ENCODE measurements at places on chromosomes 3 and 15. TPM values are rescaled to one million over a fixed set of nuclear protein-coding genes. Genes with fewer than 3 reads are reported as not detected.

DNA sequence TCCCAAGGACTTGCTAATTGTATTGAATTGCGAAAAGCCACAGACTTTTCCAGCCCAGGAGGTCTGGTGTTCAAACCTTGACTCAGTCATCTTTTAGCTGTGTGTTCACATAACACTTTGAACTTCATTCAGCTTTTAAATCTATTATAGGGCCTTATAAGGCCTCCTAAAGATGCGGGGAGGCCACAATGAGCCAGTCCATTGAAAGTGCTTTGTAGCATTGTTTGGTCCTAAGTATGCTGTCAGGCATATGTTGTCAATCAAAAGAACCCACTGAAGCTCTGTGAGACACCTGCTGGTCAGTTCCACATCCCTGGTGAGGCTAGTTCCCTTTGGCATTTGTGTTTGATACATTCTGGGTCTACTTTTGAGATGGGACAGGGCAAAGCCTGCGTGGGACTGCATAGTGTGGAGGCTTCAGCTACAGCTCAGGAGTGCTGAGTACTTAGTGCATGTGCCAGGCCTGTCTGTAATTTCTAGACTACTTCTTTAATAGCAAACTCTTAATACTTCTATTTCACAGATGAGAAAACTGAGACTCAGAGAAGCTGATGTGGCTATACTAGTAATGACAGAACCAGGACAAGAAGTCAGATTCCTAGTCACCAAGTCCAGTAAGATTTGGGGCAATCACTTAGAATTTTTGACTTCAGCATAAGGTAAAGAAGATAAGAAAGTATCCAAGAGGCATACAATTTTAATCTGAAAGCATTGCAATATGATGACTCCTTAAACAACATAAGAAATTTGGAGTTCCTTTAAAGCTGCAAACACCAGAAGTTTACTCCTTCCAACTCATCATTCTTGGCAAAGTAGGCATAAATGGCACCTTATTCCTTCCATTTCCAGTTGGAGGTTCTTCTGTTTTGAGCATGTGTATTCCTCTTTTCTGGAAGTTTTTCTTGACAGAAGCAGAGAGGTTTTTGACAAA lies 213.0 kb downstream of the PDCD6IP start:
- no peak for DNase-seq

DNA sequence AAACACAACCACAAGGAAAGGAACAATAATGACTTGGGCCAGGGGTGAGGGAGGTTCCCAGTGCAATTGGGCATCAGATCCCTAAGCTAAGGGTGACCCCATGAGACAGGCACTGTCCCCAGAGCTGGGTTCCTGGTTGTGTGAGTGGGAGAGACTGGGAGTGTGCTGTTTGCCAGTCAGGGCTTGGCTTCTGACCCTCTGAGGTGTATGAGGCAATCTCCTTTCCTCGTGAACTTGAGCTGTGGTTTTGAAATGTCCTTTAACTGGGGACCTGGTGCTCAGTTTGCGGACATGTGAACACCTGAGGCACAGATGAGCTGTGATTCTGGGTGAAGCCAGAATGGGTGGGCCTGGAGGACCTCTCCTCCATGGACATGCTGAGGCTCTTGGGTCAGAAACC lies 58.5 kb upstream of the PLXNA1 start:
- DNase-seq = no peak

DNA sequence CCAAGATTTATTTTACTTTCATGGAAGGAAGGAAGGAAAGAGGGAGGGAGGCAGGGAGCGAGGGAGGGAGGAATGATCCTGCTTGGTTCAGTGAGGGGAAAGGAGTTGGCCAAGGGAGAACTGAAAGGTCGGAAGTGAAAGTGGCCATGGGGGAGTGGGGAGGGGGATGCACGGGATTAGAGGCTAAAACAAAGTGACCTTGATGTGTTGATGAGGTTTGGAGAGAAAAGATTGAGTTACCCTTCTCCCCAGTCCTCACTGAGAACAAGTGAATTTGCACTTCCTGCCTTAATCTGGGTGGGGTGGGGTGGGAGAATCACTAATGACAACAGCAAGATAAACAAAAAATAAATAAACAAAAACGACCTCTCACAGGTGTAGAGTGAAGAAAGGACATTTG lies 212.0 kb upstream of the TLE3 start:
- no peak for DNase-seq

The MGA gene
- total RNA-seq = 14.7 TPM

GRCh38 chr3:35789042-35789831 lies 149.9 kb downstream of the ARPP21 start:
- DNase-seq = no peak

The NDN gene
- total RNA-seq = 36.5 TPM

- no peak for DNase-seq
These were observed 60.3 kb upstream of the UBE2Q2 start for GRCh38 chr15:75782926-75783325.

DNA sequence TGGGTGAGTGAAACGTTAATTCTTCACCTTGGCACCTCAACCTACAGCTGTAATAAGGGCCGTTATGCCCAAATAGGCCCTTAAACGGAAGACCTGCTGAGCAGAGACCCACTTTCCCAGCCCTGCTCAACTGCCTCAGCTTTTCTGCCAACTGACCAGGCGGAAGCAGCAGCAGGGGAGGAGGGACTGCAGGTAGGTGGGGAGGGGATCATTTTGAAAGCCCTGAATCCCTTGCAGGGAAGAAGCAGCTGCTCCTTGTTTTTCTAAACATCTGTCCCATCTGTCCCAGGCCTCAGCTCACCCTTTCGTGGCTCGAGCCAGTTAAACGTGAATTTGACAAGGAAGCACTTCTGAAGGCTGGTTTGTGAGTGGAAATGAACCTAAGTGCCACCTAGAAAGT lies 978 bp upstream of the CMC1 start:
- no peak for DNase-seq

The CD86 gene
- 11.1 TPM for total RNA-seq

DNA sequence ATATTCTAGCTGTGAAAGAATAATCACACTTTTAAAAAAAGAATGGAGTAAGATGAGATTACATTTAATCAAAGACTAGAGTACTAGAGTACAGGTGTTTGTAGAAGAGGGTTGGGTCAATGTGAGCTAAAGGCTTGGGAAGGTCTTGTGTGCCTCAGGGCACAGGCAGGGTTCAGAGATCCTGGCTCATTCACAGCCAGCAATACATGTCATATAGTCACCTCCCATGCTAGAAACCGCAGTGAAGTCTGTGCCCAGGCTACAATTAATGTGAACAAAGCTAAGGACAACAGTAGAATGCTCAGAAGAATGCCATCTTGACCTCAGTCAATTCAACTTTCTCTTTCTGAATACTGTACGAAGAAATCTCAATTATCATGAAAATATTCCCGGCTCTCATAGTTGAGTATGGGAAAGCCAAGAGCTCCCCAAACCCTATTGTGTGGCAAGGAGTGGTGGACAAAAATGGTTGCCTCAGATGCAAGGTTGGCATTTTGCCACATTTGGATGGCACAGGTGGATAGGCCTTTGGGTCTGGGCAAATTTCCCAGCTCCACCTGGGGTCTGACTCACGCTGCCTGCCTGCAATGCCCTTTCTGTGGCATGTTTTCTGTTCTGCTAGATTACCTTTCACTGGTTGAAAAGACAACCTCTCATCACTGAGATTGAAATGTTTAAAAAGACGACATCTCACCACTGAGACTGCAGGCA lies 70.2 kb downstream of the NMD3 start:
- DNase-seq = no peak

- DNase-seq = no peak
These were observed 45.0 kb downstream of the KLF13 start for GRCh38 chr15:31371520-31372240.

DNA sequence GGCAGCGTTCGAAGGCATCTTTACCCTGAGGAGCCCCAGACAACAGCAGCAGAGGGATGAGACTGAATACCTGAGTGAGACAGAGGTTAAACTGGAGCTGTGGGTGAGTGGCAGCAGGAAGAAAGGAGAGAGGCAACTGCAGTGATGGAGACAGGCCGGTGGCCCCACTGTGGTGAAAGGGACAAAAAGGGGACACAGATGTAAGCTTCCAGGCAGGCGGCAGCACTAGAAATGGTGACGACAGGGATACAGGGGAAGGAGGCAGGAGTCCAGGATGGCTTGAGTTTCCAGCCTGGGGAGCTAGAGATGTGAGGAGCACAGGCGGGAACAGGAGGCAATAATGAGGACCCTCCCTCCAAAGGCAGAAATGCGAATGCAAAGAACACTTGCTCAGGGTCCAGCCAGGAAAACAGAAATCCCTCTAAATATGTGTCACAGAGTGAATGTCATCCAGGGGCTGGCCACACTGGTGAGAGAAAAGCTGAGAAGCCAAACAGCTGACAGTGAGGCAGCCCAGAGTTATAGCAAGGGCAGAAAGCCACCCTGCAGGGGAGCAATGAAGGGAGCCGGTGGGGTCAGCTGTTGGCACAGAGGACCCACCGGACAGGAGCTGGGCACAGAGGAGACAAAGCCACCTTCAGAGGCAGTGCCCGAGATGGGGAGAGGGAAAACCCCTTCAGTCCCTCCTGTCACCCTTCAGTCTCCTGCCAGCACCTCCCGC lies 70.1 kb downstream of the TBC1D2B start:
- no peak for DNase-seq

DNA sequence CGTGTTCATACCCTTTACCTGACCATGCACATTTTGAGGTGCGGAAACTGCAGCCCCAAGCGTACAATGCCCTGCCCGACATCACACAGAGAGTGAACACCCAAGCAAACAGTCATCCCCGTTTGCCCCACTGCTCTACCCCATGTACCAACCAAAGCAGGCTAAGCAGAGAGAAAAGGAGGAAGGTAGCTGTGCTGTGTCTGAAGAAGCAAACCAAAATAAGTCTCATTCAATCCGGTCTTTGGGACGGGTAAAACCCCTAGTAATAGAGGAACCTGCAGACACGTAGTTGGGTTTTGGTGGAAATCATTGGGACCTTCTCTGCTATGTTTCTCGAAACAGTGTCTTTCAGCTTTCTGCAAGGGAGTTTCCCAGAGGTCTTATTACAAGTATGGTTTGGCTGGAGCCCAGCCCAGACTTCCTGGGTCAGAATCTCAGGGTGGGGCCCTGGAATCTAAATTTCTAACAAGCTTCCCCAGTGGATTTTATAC lies 164.6 kb upstream of the HES1 start:
- DNase-seq = no peak

- no peak for DNase-seq
These were observed 64.6 kb upstream of the PRR23C start for GRCh38 chr3:139109271-139109670.

DNA sequence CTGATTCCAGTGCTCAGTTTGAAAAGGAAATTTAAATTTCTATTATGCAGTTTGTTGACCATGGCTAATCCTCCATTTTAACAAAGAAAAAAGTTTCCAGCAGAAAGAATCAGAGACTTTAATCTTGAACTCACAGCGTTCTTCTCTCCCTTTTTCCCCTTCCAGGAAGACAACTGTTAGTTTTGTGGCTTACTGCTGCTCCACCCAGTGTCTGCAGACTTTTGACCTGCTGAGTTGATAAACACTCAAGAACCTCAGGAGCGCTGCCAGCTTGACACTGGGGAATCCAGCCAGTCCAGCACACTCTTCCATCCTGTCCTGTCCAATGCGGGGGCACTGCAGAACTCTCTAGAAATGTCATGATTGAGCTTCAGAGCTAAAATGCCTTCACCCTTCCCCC lies 134.6 kb downstream of the LRRC28 start:
- DNase-seq = no peak

DNA sequence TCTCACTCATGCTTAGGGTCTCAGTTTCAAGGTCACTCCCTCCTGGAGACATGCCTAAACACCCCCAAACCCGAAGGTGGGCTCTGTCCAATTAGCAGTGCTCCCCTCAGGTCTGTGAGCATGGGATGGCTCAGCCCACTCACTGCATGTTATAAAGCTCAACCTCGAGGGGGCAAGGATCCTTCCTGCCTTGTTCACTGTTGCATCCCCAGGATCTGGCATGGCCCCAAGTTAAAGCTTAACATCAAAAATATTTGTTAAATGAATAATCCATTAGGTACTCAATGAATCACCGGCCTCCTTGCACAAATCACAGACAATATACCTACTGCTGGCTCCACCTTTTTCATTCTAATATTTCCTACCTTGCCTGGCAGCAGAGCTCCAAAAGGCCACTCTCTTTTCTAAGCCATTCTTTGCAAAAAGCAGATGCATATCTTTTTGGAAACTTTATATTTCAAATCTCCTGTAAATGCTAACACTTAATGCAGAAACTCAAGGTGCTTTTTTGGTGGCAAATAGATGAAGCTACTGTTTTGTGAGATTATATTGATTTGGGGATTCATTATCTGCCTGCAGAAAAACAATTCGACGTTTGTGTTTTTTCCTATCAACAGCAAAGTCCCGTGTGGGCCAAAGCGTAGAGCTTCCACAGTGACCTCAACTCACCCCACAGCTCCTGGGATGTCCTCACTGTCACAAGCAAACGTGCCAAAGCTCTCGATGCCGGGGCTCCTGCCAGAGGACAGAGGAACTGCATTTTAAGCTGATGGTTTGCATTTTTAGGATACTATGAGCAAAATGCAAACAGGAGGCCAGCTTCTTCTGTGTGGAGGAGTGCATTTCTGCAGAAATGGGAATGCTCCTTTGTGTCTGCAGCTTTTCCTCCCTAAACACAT lies 35.4 kb downstream of the PCOLCE2 start:
- no peak for DNase-seq

DNA sequence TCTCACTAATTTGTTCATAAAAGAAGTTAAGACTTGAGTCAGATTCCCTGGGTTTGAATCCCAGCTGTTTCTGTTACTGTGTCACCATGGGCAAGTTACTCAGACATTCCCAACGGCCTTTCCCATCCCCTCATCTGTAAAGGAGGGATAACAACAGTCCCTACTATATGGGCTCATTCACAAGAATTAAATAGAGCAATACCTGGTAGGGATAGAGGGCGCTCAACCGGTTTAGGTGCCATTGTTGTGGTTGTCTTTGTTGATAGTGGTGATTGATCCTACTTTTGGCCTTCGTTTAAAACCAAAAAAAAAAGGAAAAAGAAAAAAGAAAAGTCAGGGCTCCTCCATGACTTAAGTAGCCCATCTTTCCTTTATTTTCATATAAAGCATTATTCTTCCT lies 563.1 kb downstream of the GRM7 start:
- DNase-seq = no peak

GRCh38 chr3:148737104-148737530 lies 39.4 kb downstream of the AGTR1 start:
- DNase-seq = no peak

- no peak for DNase-seq
These were observed 32.1 kb upstream of the TNFAIP8L3 start for GRCh38 chr15:51126842-51127241.

DNA sequence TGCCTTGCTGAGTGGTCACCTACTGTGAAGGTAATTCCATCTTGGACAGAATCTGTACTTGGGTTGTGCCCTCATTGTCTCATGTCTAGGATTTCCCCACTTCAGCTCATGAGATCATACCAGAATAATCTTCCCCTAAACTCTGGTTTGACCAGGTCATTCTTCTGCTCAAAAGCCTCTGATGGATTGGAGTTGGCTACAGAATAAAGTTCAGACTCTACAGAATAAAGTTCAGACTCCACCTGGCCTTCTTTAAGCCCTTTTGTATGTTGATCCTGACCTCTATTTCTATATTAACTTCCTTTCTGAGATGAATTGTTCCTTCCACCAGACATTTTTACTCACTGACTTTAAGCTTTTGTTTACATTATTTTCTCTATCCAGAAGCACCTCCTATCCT lies 6.4 kb upstream of the GLCE start:
- no peak for DNase-seq
